MV-4-11 (cell line): ENCODE measurements at places on chromosomes 11 and 22.
A peak's percentile ranks its signal among the peaks of the same experiment; 100 is the strongest.

DNA sequence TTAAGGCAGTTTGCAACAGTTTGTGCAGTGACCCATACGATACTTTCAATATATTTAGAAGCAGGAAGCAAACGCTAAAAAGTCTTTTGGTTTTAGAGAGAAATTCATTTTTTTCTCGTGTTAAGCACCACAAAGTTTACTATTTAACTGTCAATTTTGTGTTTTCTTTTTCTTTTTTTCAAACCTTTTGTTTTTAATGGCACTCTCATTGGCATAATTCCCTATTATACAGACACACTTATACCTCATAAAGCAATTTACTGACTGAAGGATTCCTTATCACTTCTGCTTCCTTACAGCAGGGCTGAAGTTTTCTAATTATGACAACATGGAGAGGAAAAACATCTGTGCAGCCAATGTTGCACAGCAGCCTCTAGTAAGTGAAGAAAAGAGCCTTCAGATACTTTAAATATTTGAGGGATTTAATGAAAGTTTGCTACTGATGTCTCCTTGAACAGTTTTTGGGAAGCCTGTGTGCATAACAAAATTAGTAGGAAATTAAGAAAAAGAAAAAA is 2191.2 kb downstream of the LRRC4C start:
- no peak for DNase-seq

DNA sequence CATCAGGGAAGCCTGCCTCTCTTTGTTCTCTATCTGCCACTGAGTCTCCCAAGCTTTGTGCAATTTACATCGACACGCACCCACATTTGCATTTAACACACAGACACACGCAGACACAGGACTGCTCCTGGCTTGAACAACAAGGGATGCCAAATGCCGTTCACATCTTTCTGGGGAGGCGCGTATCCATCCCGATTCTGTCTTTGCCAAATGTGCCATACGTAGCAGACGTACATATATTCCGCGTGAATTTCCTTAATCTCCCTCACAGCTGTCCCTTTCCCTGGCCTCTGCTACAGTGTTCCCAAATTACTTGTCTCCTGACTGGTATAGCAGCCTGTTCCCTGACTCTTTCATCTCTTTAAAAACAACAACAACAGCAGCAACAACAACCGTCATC is 409.5 kb downstream of the MIAT start:
- no peak for DNase-seq

DNA sequence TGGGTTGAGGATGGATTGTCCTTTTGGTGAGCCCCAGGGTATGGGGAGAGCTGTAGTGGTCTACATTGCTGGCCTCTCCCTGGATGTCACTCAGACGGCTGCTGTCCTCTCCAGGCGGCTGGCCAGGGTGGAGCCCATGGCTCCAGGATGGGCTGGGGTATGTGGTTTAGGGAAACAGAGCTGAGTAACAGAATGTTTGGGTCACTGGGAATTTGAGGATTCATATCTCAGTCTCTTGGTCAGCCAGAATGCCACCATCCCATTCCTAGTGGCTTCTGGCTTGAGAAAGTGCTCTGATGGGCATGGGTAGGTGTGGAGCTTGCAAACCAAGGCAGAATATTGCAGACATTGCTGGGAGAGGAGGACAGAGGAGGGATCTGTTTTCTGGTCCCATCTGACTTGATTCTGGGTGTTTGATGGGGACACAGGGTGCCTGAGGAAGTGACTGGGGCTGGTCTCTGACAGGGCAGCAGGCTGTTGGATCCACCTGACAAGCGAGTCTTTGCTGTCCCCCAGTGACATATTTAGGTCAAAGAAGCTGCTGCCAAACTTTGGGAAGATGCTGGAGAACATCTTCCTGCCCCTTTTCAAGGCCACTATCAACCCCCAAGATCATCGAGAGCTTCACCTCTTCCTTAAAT is 41.4 kb downstream of the AMPD3 start:
- DNase-seq: no peak

GRCh38 chr11:75184757-75185425 is 34.0 kb downstream of the SLCO2B1 start:
- DNase-seq: no peak

- peak; percentile 77 for DNase-seq
These were observed at the start of gene CCDC88B for GRCh38 chr11:64339754-64340408. Gene CCDC88B (plus strand): TSS chr11:64340204. CDS start chr11:64340267, 63 bp downstream.

- DNase-seq: no peak
These were observed 17.6 kb upstream of the PARVA start for GRCh38 chr11:12359761-12360160.

DNA sequence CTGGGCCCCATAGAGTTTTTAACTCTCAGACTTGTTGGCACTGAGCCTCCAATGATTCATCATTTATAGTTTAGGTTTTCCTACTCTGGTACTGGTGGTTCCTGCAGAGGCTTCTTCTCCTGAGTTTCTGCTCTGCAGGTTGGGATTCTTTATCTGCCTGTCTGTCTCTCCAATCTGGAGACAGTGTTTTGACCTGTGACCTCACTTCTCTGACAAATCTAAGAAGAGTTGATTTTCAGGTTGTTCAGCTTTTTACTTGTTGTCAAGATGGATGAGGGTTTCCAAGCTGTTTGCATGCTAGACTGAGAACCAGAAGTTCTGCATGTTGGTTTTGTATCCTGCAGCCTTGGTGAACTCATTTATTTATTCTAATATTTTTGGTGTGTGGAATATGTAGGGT is 63.9 kb downstream of the JAM3 start:
- no peak for DNase-seq

- peak; percentile 62 for DNase-seq
These were observed 19.3 kb upstream of the GLYATL1 start for GRCh38 chr11:58919980-58920379.

- DNase-seq: no peak
These were observed 89.2 kb downstream of the PDE2A start for GRCh38 chr11:72584939-72585597.
